NCI-H226 (cell line): ENCODE measurements at places on chromosomes 13 and 19.

DNA sequence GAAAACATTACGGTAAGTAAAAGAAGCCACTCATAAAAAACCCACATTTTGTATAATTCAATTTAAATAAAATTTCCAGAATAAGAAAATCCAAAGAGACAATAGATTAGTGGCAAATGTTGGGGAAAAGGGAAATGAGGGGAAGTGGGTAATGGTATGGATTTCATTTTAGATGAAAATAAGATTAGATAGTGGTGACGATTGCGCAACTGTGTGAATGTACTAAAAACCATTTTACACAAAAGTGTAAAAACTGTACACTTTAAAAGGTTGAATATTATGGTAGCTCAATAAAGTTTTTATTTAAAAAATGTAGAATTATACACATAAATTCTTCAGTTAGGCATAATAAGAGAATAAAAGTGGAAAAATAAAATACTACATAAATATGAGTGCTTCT lies 3.7 kb downstream of the MBD3L1 start:
- no peak for DNase-seq

- DNase-seq = no peak
Observed at GRCh38 chr13:46666727-46667456, 113.9 kb downstream of the LRCH1 start.

DNA sequence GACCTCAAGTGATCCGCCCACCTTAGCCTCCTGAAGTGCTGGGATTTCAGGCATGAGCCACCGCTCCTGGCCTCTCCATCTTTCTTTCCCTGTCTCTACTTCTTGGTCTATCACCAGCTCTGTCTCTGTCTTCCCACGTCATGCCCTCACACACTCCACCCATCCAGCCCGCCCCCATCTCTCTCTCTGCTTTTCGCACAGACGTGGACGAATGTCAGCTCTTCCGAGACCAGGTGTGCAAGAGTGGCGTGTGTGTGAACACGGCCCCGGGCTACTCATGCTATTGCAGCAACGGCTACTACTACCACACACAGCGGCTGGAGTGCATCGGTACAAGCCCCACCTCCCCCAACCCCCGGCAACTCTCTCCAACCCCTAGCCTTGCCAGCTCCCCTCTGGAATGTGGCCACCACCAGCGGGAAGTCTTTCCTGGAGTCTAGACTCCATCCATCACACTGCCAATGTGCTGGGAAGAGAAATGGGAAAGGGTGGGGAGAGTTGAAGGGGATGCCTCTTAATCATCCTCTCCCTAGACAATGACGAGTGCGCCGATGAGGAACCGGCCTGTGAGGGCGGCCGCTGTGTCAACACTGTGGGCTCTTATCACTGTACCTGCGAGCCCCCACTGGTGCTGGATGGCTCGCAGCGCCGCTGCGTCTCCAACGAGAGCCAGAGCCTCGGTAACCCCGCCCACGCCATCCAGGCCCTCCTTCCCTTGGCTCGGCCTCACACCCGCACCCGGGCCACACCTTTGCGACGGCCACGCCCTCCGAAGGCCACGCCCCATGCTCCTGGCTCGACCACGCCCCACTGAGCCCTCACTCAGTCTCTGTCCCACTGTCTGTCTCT lies 22.5 kb downstream of the LTBP4 start:
- peak; percentile 99 for DNase-seq

GRCh38 chr19:48403606-48404005 lies 10.1 kb downstream of the GRIN2D start:
- peak; percentile 60 for DNase-seq

GRCh38 chr19:49119411-49120324 lies at the start of gene PPFIA3:
PPFIA3 (plus strand) TSS chr19:49119544; CDS start chr19:49127874, 8,330 bp downstream.
- DNase-seq = peak; percentile 55

- DNase-seq = no peak
Observed at GRCh38 chr13:98458431-98458830, 118.5 kb downstream of the STK24 start.

GRCh38 chr13:95234242-95234641 lies 67.0 kb downstream of the ABCC4 start:
- no peak for DNase-seq

GRCh38 chr13:99995589-99996380 lies 14.2 kb downstream of the ZIC2 start:
- DNase-seq = no peak

DNA sequence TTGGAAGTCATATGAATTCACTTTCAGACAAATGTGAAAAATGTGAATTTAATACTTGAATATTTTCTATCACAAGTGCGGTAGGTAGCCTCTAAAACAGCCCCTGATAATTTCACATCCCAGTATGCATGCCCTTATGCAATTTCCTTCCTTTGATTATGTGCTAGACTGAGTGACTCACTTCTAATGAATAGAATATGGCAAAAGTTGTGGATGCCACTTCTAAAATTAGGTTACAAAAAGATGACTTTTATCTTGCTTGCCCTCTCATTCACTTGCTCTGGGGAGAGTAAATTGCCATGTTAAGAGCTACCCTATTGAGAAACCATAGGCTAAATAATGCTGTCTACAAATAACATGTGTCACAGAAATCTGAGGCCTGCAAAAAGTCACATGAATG lies 402.5 kb upstream of the PCDH9 start:
- DNase-seq = no peak

DNA sequence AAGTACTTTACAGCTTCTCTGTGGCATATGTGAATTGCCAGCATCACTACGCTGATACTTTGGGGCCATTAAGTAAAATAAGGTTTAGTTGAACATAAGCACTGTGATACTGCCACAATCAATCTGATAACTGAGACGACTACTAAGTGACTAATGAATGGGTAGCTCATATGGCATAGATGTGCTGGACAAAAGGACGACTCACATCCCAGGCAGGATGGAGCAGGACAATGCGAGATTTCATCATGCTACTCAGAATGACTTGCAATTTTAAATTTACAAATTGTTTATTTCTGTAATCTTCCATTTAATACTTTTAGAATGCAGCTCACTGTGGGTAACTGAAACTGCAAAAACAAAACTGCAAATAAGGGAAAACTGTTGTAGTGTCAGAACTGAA lies 13.6 kb downstream of the CCDC122 start:
- DNase-seq = peak; percentile 34

GRCh38 chr19:49297403-49297802 lies 27.6 kb downstream of the SLC6A16 start:
- no peak for DNase-seq

DNA sequence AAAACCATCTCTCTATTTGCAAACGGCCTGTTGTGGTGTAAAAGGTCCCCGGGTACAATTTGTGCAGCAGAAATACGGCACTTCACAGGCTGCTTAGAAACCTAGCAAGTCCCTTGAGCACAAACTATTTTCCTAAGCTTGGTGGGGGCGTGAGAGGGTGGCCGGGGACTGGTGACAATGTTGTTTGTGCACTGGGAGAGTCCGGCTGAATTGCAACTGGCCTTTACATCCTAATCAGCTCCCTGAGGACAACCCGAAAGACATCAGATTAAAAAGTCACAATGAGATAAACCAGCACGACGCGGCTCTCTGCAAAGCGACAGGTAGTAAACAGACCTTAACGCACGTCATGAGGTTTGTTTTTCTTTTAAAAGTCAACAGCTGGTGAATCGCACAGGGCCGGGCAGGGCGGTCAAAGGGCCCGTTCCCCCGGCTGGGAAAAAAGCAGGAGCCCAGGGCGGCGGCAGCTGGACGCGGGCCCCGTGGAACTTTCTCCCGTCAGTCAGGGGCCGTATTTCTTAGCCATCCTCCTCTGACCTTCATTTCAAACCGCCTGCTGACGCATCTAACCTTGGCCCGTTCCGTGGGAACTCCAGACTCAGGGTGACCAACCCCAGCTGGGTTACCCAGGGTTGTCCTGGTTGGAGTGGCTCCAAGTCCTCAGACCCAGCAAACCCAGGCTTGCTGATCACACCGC lies 112.3 kb downstream of the GADD45B start:
- DNase-seq = no peak

- DNase-seq = no peak
Observed at GRCh38 chr13:26813321-26813979, 52.9 kb upstream of the GPR12 start.

DNA sequence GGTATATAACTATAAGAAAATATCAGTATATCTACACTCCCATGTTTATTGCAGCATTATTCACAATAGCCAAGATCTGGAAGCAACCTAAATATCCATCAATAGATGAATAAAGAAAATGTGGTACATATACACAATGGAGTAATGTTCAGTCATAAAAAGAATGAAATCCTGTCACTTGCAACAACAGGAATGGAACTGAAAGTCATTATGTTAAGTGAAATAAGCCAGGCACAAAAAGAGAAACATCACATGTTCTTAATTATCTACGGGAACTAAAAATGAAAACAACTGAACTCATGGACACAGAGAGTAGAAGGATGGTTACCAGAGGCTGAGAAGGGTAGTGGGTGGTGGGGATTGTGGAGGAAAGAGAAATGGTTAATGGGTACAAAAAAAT lies 665.2 kb downstream of the TBC1D4 start:
- no peak for DNase-seq

- DNase-seq = peak; percentile 23
Observed at GRCh38 chr19:34428549-34429285, 536 bp downstream of the UBA2 start.

DNA sequence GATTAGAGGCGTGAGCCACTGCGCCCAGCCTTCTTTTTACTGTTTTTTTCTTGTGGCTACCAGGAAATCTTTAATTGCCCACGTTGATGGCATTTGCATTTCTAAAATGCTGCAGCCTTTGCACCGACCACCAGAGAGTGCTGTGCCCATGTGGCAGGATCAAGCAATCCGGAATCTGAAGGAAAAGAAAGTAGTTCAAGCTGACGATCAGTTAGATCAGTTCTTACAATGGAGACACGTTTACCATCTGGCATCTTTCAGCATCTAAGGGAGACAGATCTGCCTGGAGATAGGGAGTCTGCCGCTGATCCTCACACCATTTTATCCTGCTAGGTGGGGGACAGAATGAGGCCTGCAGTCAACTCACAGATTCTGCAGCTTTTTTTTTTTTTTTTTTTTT lies 19.9 kb downstream of the TINCR start:
- DNase-seq = no peak

- DNase-seq = peak; percentile 55
Observed at GRCh38 chr13:21014502-21015170, 46.8 kb downstream of the LATS2 start.

GRCh38 chr13:77333594-77333993 lies 6.7 kb upstream of the MYCBP2 start:
- DNase-seq = no peak

DNA sequence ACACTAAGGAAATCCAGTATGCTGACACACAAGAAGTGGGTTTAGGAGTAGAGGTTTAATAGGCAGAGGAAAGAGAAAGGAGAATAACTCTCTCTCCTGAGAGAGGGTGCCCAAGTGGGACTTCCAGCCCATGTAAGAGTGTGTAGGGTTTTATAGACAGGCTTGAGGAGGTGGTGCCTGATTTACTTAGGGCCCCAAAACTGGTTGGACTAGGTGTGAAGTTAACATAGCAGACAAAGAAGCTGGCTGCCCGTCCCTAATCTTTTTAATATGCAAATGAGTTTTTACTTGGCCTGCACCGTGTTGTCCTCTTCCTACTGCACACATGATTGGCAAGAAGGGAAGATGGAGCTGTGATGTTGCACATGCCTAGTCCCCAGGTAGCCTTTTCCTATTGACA lies 752.5 kb upstream of the SLITRK5 start:
- no peak for DNase-seq

- DNase-seq = no peak
Observed at GRCh38 chr19:3720349-3720917, 12.2 kb downstream of the TJP3 start.

GRCh38 chr13:75194717-75195462 lies 287.1 kb downstream of the TBC1D4 start:
- no peak for DNase-seq

DNA sequence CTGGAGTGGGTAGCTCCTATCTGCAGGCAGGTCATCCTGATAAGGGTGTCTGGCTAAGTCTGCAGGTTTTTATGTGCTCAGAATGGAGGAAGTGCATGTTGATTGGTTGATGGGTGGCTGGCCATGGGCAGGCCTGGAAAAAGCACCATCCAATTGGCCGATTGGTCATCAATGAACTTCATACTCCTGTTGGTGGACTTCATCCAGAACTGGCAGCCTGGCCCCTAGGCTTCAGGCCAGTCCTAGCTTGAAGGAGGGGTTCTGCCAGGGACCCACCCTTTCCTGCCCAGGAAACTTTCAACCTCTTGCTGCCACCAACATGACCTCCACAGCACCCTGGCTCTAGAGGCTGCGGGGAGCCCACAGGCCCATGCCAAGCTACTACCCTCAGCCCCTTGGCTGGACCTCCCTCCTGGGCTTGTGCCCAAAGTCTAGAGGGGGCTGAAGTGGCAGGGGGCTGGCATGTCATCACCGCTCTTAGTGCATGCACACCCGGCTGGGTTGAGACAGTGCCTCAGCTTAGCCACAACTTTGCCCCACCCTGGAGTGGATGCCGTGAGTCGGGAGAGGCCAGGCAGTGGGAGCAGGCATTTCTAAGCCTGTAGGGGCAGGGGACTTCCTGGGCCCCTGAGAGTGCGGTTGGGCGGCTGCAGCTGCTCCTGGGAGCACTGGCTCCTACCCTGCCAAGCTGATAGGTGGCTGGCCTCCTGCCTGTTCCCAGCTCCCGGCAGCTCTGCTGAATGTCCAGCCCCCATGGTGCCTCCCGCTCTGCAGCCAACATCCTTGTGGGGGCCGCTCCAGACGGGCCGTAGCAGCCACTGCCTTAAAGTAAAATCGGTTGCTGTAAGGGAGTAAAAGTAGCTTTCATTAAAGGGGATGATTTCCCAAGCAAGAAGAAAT lies 13.2 kb downstream of the DNAJC15 start:
- no peak for DNase-seq

GRCh38 chr19:38851622-38852230 lies 1.9 kb upstream of the HNRNPL start:
- peak; percentile 82 for DNase-seq

DNA sequence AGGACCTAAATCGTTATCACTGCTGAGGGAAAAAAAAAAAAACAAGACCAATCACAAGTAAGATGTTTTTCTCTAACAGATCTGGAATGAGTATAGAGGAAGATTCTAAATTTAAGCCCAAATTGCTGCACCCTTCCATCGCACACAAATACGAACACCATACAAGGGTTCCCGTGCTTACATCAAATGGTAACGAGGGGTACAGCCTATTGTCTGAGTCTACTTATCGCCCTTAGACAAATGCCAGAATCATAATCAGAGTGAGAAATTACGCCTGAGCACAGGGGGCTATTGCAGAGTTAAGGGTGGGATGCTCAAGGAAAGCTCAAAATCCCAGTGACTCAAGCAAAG lies 603 bp downstream of the ZC3H13 start:
- no peak for DNase-seq

DNA sequence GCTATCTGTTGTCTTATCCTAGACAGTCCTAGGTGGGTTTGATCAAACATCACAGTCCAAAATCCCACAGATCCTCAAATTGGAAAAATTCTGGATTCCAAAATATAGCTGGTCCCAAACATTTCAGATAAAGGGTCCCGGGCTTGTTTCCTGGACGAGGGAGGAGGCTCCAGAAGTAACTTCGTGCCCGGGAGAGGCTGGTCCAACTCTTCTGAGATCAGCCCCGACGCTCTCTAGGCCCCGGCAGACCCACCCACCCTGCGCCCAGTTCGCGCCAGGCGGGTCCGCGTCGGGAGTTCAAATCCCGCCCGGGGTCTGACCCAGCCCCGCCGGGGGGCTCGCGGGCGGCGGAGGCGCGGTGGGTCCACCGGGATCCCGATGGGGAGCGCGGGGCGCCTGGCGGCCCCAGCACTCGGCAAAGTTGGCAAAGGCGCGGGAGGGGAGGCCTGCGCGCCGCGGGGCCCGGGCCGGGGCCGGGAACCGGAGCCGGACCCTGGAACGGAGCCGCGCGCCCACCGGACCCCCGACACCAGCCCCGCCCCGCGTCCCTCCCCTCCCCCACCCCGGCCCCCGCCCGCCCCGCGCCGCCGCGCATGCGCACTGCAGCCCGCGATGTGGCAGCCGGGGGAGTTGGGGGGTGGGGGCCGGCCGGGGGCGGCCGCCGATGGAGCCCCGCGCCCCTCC lies 513 bp downstream of the MIER2 start:
- DNase-seq = no peak
